Suppressor macrophage (primary cell): ENCODE measurements at places on chromosomes 1 and 21.
A peak's percentile ranks its signal among the peaks of the same experiment; 100 is the strongest.

GRCh38 chr21:26952374-26953066 lies 14.4 kb downstream of the ADAMTS5 start:
- no peak for DNase-seq

DNA sequence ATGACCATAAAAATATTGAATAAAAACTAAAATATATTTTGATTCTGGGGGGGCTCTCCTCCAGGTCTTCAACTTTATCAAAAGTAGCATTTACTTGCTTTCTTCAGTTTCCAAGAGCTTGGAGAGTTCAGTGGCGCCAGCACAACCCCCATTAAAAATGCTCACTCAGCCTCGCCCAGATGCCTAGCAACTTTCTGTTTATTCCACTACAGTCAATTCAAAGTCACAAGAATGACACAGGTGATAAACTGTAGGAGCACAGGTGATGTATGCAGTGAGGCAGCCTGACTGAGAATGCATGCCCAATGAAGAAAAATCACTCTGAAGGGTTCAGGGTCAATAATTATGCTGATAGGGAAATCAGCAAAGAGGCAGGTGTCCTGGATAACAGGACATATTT lies 159.4 kb upstream of the ATP1B1 start:
- DNase-seq = no peak

DNA sequence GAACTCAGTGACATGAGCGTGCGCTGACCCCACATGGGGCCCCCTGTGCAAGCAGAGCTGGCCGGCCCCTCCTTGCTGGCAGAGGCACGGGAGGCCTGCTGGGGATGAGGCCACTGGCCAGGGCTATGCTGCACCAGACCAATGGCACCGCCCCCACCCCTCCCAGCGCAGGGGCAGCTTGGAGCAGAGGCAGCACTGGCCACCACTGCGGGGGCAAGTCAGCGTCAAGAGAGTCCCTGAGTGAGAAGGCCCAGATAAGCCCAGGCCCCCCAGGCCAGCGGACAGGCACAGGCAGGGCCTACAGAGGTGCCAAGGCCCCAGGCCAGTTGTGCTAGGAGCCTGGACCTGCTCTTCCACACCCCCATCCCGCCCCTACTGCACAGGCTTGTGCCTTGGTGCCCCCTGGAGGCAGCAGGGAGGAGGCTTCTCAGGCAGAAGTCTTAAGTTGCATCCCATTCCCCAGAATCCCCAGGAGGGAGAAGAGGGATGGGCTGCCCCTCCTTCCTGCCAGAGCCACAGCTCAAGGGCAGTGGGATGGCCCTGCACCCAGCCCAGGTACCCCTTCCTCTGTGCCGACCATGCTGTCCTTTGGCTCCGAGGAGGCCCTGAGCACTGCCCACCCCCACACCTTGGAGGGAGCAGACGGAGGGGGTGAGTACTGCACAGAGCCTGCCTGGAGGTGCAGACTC lies 35.8 kb downstream of the EPHX1 start:
- peak; percentile 55 for DNase-seq

GRCh38 chr1:25564777-25565574 lies 21.6 kb downstream of the LDLRAP1 start:
- no peak for DNase-seq

DNA sequence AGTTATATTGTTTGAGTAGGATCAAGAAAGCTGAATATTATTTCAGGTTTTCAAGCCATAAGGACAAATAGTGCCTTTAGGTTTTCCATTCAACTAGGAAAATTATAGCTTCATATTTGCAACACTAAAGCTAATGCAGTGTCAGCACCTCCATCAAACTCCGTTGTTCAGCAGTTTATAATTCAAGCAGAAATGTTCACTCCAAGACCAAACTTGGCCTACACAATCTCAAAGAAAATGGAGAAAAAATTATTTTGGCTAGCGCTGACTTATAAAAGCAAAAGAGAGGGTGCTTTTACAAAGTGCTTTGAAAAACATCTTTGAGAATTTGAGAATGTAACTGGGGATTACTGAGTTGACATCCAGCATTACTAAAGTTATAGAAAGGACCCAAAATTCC lies 1.4 kb downstream of the SPAG17 start:
- no peak for DNase-seq

DNA sequence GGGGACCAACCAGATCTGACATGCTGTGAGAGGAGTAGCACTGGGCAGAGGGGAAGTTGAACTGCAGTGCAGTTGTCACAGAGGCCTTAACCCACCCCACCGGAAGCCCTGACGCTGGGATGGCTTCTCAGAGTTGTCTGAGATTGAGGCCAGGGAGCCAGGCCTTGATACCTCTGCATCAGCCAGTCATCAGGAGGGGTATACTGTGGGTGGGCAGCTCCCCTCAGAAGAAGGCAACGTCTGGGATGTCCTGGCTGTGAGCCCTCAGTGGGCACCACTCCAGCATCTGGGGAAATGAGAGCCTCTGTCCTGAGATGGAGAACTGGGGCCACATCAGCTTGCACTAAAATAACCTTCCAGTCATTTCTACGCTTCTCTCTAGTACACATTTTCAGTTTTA lies 47.9 kb upstream of the BCAR3 start:
- DNase-seq = no peak

GRCh38 chr1:216223486-216223885 lies 199.8 kb downstream of the USH2A start:
- DNase-seq = peak; percentile 5

DNA sequence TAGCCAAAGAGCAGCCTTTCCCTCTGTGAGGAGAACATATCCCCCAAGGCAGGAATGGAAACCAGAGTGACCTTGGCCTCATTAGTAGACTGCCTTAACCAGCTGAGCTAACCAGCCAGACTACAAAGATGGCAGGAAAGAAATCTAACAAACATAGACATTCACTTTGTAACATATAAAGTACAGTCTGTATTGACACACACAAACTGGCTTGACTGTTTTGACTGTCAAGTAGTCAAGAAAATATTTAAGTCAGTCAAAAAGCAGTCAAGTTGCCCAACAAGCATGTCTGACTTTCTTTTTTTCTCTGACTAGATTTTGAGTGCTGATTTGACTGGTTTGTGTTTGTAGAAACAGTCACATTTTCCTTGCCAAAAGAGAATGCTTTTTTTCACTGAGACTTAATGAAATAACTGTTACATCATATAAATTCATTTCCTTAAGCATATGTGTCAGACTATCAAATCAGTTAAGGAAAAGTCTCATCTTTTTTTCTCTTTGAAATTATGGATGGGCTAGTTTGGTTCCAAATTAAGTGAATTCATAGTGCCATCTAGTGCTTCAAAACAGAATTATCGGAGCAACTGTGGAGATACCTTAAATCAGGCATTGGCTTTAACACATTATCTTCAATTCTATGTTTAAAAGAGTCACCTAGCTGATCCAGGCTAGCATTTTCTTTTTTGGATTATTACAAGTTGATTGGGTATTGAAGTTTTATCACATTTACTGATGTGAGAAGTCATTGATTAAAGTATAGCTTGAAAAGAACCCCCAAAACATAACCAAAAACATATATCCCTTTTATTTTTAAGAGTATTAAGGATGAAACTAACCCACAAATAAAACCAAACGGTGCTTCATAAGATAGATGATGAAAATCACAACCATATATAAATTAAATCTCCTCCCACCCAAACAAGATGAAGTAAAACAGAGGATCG lies 75.0 kb downstream of the ATP6V1G3 start:
- DNase-seq = peak; percentile 41

GRCh38 chr1:235533476-235534168 lies 29.4 kb upstream of the B3GALNT2 start:
- DNase-seq = no peak

- peak; percentile 84 for DNase-seq
Observed at GRCh38 chr1:31422505-31423319, 9.7 kb downstream of the SERINC2 start.

- no peak for DNase-seq
Observed at GRCh38 chr1:173555651-173556305, 47.1 kb downstream of the SLC9C2 start.

DNA sequence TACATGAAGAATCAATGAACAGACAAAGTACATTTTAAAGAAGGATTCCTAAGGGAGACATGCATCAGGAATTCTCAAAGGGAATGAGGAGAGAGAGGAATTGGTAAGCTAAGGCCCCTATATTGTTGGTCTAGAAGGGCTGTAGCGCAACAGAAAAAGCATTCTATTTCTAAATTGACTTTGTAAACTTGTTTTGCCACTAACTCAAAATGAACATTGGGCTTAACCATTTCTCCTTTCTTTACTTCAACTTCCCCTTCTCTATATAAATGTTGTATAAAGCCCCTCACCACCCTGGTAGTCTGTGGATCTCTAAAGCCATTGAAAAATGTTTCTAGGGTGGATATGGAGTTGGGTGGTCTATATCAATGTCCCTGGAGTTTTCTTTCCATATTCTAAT lies 20.4 kb upstream of the OR6N2 start:
- no peak for DNase-seq
